ENCODE measurements at places on chromosomes 11 and 22.

DNA sequence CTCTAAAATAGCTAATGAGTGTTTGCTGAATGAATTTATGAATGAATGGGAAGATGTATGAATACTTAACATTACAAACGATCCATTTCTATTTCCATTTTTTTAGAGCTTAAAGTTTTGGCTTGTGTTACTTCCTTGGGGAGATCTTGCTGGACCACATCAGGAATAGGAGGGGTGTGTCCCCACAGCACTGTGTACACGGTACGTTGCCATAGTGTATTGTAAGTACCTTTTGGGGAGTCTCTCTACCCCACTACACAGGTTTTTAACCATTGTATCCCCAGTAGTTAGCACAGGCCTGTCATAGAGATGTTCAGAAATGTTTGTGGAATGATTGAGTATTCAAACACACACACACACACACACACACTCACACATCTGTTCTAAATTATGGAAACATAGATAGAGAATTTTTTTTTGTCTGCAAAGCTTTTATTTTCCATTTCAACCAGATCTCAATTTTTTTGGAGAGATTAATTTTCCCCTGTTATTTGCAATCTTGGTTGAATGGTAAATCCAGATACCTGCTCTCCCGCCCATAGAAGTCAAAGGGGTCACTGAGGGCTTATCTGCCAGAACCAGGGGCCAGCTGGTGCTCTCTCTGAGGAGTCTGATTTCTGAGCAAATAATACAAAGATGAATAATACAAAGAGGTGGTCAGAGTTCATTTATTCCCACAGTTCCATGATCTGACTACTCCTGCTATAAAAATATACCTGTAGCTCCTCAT, 471.0 kb downstream of the INSC start:
- DNase-seq, result no peak

DNA sequence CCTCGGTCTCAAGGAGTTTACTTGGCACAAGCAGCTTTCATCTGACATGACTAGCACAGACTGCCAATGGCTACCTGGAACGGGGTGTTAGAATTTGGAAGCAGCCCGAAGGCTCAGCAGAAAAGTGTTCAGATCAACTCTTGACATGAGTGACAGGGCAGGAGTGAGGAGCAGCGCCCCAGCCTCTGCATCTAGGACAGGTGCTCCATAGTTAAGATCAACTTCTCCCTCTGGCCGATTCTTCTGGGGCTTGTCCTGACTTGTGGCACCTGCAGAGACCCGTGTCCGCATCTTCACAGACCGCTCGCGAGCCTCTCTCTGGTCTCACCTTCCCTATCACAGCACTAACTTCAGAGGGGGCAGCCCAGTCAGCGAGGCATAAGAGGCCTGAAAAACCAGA, 42.5 kb upstream of the CHKA start:
- no peak for DNase-seq

GRCh38 chr22:42685941-42686653, 34.6 kb downstream of the A4GALT start:
- no peak for DNase-seq

- DNase-seq, result no peak
Observed at GRCh38 chr11:103202048-103202651, 92.9 kb downstream of the DYNC2H1 start.

GRCh38 chr22:34080433-34080832, 160.2 kb upstream of the LARGE1 start:
- DNase-seq, result no peak
